ENCODE measurements at places on chromosomes 11 and 22. TPM values are rescaled to one million over a fixed set of nuclear protein-coding genes. Genes with fewer than 3 reads are reported as not detected.
A peak's percentile ranks its signal among the peaks of the same experiment; 100 is the strongest.

DNA sequence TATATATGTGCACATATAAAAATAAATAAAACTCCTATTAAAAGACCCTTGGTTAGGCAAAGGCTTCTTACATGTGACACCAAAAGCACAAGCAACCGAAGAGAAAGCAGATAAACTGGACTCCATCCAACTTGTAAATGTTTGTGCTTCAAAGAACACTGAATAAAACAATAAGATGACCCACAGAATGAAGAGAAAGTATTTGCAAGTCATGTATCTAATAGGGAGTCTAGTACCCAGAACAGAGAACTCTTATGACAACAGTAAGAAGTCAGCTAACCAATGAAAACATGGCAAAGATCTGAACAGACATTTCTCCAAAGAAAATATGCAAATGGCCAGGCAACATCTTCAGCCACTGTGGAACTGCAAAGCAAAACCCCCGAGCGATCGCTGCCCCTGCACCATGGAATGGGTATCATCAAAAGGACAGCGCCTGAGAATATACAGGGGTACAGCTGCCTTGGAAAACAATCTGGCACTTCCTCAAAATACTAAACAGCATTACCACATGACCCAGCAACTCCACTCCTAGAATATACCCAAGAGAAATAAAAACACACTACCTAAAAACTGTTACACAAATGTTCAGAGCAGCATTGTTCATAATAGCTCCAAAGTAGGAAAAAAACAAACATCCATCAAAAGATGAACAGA lies 17.2 kb downstream of the BRD1 start:
- no peak for DNase-seq

DNA sequence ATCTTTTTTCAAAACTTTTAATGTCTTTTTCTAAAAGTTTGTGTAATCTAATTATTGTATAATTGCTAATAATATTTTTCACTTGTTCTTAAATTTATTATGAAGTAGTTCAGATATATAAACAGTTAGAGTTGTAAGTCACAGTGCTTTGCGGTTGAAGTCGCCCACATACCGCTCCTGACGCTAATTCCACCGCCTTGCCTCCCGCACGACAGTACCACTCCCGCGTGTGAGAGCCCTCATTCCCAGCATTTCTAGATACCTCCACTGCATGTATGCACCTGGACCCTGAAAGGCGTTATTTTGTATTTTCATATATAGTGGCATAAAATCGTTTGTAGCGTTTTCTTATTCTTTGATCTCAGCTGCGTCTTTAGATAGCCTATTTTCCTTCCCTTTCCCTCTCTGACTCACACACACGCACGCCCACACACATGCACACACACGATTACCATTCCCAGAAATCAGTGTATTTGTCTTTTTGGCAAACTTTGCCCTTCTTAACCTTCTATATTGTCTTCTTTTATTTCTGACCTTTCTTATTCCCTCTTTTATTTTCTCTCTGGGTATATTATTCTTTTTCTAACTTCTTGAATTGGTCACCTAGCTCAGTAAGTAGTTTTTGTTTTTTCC lies 56.4 kb upstream of the PITPNB start:
- DNase-seq: no peak

DNA sequence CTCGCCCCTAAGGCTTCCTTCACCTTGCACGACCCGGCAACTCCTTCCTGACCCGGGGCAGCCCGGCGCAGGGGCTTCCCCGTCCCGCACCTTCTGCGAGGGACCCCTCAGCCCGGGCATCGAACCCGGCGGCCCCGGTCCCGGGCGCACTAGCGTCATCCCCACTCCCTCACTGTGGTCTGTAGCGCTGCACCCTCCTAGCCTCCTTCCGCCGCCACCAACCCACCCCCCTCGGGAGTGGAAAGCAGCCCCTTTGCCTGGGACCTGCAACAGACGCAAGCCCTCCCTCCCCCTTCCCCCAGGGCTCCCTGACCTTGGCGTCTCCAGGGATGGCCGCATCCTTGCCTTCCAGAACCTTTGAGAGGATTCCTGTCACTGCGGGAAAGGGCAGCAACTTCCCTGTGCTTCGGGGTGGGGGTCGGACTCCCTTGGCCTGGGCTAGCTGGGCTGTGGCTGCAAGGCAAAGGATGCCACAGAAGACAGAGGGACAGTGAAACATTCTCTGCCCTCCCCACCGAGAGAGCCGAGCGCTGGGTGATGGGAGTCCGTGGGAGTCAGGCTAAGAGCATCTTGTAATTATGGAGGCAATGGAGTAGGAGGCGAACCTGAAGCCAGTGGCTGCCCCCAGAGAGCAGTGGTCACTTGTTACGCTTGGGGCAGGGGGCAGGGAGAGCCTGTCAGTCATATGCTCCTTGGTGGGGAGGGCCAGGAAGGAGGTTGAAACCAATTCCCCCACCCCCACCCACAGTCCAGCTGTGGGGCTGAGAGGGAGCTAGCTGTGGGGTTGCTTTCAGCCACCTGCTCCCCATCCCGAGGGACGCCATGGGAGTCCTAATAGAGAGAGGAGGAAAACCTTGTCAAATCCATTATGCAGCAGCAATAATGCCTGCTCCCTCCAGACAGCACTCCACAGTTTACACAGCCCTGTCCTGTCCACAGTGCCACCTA lies 920 bp downstream of the TMEM132A start:
- no peak for DNase-seq

GRCh38 chr11:134119094-134119493 lies 50.2 kb downstream of the JAM3 start:
- DNase-seq: no peak

DNA sequence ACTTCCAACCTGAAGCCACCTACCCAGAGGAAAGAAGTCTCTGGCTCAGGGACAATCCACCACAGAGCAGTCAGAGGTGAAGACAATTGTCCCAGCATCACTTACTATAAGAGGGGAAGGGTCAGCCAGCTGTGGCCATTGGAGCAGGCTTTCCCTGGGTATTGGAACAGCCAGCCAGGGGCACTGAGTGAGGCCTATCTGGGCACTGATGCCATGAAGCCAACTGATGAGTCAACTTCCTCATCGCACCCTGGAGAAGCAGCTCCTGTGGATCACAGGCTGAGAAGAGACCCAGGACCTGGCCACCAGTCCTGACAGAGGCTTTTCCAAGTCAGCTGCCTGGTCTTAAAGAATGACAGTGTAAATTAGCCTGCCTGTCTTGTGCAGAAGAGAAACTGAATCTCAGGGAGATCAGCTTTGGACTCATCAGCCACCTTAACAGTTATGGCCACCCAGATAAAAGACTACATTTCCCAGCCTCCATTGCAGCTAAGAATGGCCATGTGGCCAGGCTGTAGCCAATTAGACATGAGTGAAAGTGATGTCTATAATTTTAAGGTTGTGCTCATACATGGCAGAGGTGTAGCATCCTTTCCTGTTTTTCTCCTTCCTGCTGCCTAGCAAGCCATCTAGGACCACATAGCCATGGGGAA lies 19.0 kb downstream of the CHST1 start:
- DNase-seq: no peak

DNA sequence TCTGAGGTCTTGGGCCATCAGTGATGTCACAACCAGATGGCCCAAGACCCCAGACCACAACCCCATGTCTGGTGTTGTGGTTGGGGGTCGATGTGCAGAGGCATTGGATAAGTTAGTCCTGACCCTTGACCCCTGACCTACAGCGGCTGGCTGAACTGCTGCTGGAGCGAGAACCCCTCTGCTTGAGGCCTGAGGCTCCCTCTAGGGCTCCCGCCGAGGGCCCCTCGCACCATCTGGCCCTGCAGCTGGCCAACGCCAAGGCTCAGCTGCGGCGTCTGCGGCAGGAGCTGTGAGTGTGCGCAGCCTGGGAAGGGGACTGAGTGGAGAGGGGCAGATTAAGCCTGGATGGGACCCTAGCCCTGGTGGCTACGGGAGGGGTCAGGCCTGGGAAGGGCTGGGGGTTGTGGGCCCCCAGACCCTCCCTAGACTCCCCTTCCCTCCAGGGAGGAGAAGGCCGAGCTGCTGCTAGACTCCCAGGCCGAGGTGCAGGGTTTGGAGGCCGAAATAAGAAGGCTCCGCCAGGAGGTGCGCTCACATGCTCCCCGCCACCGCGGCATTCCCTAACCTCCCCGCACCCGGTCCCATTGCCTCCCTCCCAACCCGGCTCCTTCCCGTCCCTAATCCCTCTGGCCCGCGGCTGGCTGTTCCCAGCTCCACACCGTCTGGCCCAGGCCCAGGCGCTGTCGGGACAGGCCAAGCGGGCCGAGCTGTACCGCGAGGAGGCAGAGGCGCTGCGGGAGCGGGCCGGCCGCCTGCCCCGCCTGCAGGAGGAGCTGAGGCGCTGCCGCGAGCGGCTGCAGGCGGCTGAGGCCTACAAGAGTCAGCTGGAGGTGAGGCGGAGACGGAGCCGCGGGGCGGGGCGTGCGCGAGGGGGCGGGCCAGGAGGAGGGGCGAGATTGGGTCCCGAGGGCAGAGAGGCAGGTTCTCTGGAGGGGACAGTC lies 2.1 kb downstream of the CCDC88B start:
- DNase-seq: peak; percentile 96

DNA sequence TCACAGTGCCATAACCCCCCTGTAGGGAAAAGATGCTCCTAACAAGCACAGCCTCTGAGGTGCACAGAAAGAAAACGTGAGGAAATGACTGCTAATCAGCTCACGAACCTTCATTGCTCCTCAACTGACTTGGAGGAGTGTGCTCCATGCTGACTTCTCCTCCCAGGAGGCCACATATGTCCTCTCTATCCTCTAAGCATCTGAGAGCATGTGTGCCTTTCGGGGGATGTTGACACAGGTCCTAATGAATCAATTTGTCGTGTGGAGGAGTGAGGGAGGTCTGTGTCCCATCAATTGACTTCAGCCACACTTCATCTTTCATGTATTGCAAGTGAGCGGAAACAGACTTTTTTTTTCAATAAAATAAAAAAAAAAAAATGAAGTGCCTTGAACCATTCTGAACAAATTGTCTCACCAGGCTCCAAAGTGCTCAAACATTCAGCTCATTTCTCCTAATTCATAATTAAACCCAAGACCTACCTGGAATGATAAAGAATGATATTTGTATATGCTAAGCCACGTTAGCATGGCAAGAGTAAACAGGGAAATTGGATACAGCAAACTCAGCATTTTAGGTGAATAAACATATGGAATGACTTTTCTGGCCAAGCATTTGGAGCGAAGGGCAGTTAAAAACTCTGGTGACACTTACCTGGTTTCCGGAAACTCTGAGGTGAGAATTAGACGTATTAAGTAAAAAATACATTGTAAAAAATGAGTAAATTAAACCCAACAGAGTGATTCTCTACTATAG lies 317.6 kb upstream of the FAT3 start:
- DNase-seq: no peak

GRCh38 chr11:131372234-131372962 lies 2.0 kb downstream of the NTM start:
- no peak for DNase-seq

GRCh38 chr11:60866911-60867870 lies at the start of gene ZP1:
TSS of gene ZP1 (plus strand) at chr11:60867542. CDS start at chr11:60867562, 20 bp downstream.
- no peak for DNase-seq

DNA sequence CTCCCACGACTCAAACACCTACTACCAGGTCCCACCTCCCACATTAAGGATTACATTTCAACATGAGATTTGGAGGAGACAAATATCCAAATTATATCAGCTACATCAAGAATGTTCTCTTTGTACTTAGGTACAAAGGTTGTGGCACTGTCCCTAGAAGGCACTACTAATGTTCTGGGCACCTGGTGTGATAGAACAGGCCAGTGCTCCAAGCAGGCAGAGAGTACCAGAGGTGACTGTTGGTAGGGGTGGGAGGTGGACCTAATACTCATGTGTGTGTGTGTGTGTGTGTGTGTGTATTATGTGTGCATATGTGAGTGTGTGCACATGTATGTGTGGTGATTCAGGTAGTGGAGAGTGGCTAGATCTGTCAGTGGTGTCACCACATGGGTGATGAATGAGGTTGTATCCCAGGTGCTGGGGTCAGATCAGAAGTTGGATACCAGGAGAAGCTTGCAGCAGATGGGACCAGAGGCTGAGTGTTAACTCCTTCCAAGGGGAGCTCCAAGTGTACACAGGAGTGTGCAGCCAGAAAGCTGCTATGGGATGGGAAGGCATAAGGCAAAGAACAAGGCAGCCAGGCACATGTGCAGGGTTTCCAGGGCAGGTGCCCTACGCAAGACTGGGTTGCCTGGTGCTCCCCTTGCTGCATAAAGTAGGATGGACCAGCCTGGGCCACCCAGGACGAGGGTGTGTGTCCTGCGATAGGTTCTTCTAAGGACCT lies 17.7 kb upstream of the NNMT start:
- no peak for DNase-seq

GRCh38 chr11:44659641-44660040 lies 67.1 kb upstream of the TSPAN18 start:
- no peak for DNase-seq

GRCh38 chr11:94862926-94863880 lies 95.0 kb downstream of the AMOTL1 start:
- no peak for DNase-seq

GRCh38 chr11:76605338-76606074 lies 65.0 kb downstream of the LRRC32 start:
- DNase-seq: no peak

DNA sequence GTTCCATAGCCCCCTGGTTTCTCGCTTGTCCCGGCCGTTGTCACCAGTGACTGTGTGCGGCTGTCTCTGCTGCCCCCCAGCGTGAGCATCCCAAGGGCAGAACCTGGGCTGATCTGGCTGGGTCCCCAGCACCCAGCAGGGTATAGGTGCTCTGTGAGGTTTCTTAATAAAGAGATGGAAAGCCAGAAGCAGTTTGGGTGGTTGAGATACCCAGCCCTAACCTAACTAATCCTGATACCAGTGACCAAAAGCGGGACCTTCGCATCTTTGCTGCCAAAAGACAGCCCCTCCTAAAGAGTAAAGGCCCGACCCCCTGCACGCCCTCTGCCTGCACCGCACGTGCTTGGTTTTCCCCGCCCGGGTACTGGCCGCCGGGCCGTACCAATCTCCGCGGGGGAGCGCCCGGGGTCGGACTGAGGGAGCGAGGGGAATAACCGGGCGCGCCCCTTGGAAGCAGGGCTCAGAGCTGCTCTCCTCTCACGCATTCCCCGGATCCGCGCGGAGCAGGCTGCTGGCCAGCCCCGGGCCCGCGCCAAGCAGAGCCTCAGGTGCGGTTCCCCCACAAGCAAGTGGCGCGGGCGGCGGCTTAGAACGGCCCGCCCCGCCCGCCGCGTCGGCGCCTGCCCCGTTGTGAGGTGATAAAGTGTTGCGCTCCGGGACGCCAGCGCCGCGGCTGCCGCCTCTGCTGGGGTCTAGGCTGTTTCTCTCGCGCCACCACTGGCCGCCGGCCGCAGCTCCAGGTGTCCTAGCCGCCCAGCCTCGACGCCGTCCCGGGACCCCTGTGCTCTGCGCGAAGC lies at the start of gene DGAT2:
DGAT2 (plus strand) TSS at position 667 of the 797 bp plus-strand sequence. CDS start 214 bp downstream, outside the sequence.
- DNase-seq: peak; percentile 72

DNA sequence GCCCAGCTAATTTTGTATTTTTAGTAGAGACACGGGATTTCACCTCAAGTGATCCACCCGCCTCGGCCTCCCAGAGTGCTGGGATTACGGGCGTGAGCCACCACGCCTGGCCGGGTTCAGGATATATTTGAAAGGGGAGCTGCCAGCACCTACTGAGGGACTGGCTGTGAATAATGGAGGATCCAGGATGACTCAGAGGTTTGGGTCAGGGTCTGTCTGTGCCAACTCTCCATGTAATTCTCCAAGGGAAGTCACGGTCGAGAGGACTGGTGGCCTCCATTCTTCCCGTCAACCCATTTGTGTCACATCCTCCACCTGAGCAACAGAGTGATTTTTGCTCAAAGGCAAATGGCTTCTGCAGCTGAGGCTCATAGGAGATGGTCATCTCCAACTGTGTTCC lies 3.6 kb upstream of the ARRB1 start:
- DNase-seq: no peak

GRCh38 chr11:78351979-78352841 lies 65.4 kb downstream of the GAB2 start:
- DNase-seq: no peak

Gene L3MBTL2
- total RNA-seq: 28.2 TPM

Gene CFAP300
- total RNA-seq: 2.9 TPM

Gene C11orf91
- total RNA-seq: 5.8 TPM

Gene OR2AG1
- total RNA-seq: not detected
